Activated naive CD4-positive, alpha-beta T cell (primary cell): ENCODE measurements at places on chromosomes 6 and 20.

- DNase-seq, result no peak
Observed at GRCh38 chr6:163311830-163312229, 102.7 kb upstream of the QKI start.

- no peak for DNase-seq
Observed at GRCh38 chr6:139409026-139409425, 34.6 kb upstream of the CITED2 start.

DNA sequence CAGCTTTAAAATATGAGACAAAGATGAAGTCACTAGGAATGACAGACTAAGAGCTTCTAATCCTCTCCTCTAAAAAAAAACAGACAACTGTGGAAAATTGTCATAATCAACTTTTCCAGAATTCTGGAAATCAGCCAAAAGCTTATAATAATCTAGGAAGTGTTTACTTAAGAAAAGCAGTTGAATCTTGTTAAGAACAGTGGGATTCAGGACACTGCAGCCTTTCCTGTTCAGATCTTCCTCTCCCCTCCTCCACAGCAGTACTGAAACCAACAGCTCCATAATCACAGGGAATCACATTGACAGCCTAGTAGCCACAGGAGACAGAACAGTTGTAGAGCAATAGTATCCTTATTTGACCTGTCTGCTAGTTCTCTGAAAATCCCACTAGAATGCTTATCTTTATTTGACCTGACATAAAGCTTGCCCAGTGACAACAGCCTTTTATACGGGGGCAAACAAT lies 41.6 kb downstream of the IBTK start:
- no peak for DNase-seq

DNA sequence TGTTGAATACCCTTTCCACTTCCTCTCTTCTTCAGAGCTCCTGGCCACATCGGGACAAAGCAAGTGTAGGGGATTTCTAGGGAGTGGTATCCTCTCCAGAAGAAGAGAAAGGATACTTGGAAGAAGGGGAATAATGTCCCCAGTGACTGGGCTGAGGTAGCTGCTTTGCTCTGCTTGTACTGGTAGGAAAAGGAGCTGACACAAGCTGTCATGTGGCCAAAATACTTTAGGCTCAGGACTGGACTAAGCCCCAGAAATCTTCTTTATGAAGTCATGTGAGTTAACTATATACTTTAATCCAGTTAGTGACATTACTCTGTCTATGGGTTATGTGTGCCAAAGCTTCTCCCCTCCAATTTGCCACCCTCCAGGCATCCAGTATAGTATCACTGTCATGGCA lies 40.5 kb downstream of the AKIRIN2 start:
- no peak for DNase-seq

DNA sequence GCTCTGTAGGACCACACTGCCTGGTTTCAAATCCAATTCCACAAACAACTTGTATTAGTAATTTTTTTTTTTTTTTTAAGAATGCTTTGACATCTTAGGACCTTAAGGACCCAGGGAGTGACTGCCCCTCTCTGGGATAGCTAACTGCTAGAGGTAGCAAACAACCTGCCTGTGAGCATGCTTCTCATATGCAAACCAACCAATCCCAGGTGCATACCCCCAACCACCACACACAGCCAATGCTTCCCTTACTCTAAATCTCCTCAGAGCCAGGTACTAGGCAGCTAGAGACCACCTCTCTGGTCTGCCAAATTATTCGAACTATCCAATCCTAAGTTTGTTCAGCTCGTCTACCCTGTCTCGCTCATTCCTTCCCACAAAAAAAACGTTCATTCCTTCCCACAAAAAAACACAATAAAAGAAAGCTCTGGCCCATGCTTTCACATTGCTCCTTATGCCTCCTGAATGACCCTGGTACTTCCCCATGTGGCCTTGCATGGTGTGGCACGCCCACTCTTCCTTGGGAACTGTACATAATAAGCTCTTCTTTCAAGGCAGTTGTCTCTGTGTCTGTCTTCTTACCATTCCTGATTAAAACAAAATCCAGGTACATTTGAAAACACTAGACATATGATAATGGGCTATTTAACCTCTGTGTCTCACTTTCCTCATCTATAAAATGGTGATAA lies 6.4 kb downstream of the SERAC1 start:
- no peak for DNase-seq

- no peak for DNase-seq
Observed at GRCh38 chr20:52313341-52313963, 121.9 kb upstream of the ZFP64 start.

DNA sequence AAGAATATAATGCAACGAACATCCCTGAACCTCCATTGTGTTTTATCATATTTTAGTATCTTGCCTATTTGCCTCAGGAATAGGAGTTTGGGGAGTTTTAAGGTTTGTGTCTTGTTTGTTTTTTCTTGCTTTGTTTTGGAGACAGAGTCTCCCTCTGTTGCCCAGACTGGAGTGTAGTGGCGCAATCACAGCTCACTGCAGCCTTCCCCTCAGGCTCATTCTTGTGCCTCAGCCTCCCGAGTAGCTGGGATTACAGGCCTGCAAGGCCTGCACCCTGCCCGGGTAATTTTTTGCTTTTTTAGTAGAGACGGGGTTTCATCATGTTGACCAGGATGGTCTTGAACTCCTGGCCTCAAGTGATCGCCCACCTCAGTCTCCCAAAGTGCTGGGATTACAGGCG lies 63.3 kb upstream of the CARMIL1 start:
- no peak for DNase-seq

- DNase-seq, result no peak
Observed at GRCh38 chr6:72724545-72724944, 102.7 kb downstream of the KCNQ5 start.

GRCh38 chr6:117534974-117535373 lies 52.5 kb downstream of the DCBLD1 start:
- DNase-seq, result no peak

DNA sequence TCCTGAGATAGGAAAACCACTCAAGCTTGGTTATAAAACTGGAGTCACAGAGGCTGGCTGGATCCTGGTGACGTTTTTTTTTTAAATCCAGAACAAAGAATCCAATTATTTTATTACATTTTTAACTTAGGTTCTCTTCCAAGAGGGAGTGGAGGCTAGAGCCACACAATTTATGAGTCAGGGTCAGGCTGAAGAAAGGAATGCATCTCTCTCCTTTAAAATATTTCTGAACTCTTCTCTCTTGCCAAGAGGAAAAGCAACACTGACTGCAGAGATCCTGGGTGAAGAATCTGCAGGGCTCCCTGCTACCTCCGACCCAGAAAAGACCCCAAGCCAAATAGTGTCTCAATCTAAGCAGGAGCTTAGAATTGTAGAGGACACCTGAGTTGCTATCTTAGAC lies 88.5 kb upstream of the SSTR4 start:
- no peak for DNase-seq

GRCh38 chr6:139373928-139374356 lies 506 bp downstream of the CITED2 start:
- peak; percentile 31 for DNase-seq

DNA sequence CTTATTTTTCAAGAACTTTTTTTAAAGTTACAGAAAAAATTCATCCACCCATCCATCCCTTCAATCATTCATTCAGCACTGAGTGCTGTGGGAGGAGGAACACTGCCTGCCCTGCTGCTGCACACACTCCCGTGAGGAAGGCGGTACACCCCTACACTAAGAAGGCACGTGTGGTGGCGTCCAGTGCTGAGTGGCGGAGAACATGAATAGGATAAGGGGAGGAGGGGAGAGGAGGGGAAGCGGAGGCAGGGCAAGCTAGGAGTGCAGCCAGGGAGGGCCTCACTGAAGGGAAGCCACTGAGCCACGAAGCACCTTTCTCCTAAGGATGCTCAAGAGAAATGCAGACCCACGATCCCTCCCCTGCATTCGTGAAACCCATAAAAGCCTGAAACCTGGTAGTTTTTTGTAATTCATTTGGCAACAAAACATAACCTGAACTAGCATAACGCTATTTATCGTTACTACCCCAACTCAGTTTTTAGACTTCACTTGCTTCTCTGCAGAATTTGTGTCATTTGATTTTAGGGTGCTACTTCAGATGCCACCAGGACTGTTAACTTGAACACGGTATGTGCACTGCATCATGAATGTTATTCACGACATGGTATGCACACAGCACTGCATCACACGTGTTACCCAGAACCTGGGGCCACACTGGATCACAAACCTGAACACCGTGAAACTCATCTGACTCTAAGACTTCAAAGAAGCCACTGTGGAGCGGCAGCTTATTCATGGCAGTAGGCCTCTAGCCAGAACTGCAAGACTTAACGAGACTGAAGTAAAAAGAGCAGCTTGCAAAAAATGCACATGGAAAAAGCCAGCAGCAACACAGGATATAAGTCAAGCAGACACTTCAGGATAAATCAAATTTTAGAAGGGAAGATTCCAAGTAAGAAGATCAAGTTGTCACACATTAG lies 3.5 kb downstream of the RNASET2 start:
- peak; percentile 24 for DNase-seq

GRCh38 chr6:112478036-112478435 lies 130.9 kb downstream of the RFPL4B start:
- DNase-seq, result no peak

GRCh38 chr20:50834599-50835005 lies 39.7 kb downstream of the BCAS4 start:
- no peak for DNase-seq

DNA sequence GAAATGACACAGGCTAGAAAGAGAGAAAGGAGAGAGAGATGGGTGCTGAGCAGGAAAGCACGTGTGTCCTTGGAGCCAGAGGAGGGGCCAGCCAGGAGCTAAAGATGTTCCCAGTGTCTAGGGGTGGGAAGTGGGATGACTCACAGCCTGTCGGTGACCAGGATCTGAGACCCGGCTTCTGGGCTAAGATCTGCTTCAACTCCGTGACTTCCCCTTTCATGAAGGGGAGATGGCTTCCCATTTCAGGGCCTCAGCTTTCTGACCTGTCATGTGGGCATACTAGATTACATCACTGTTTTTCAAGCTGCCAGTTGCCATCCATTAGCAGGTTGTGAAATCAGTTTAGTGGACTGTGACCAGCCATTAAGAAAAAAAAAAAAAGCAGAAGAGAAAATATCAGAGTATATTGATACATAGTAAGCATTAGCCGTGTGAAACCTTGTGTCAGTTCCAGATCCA lies 5.4 kb downstream of the TGM3 start:
- DNase-seq, result no peak

DNA sequence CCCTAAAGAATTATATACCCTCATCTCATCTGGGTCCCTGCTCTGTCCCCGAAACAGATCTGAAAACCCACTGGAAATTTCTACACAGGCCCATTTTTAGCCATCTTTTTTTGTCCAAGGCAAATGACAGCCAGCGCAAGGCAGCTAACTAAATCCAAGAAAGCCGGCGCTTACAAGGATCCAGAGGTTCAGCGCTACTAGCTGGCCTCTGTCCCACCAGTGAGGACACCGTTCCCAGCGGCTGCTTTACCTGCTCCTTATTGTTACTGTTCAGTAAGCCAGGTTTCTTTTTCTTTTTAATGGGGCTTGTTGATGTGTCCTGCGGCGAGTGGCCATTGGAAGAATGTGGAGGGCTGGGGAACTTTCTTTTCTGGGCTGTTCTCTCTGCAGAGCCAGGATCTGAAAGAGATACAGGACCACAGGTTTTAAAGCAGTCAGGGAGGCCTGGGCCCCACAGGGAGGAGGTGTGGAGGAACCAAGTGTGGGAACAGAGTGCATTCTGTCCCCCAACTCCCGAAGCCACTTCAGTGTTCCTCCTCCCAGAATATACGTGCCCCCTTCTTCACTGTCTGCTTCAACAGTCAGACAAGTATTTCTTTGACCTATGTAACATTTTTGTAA lies 46.6 kb downstream of the ZMYND8 start:
- DNase-seq, result no peak

GRCh38 chr20:37776526-37776925 lies 82.7 kb downstream of the CTNNBL1 start:
- no peak for DNase-seq

DNA sequence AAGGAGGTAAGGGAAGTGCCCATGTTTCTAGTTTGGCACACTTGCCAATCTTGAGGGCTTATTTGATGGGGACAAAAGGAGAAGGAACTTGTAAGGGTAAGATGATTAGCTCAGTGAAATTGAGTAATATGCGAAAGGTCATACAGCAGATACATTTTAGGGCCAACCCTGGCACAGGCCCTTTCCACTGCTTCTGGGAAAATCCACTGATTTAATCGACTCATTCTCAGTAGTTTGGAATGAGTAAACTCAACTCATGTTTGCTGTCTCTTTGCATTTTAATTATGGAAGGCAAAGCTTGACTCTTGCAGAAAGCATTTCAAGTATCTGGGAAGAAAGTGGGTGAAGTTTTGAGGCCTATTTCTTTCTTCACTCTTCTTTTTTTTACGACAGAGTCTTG lies 20.0 kb downstream of the PHF20 start:
- no peak for DNase-seq

- DNase-seq, result no peak
Observed at GRCh38 chr6:142728910-142729481, 216.0 kb downstream of the HIVEP2 start.

DNA sequence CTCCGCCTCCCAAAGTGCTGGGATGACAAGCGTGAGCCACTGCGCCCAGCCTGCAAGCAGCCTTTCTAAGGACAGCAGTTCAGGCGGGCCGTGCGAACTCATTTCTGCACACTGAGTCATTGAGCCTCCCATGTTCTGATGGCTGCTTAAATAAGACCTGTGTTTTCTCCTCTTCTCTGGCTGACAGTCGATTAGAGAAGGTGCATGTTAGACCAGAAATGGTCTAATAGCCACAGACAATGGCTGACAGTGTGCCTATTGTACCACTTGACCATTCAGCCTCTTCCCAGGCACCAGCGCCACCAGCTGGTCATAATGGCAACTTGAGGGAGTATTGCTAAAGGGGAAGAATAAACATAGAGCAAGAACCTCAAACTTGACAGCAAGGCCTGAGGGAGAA lies 6.2 kb downstream of the CST11 start:
- DNase-seq, result no peak

DNA sequence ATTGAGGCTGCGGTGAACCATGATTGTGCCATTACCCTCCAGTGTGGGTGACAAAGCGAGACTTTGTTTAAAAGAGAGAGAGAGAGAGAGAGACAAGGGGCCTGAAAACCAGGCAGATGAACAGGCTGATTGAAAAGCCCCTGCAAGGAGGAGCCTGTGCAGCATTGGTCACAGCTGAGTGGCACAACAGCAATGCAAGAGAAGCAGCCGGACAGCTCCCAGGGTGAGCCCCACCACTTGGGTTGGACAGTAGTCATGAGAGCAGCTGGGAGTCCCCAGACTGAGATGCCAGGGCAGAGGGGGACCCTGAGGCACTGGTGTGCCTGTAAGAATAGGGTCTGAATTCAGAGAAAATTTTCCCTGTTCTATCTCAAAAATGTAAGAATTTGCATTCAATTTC lies 10.2 kb downstream of the DNPH1 start:
- no peak for DNase-seq

GRCh38 chr20:891058-891705 lies 25.0 kb downstream of the ANGPT4 start:
- DNase-seq, result no peak
